Fibroblast of the conjunctiva (primary cell): ENCODE measurements at places on chromosomes 4 and X.

GRCh38 chrX:29580560-29580959 lies 634.8 kb upstream of the MAGEB2 start:
- DNase-seq, result no peak

DNA sequence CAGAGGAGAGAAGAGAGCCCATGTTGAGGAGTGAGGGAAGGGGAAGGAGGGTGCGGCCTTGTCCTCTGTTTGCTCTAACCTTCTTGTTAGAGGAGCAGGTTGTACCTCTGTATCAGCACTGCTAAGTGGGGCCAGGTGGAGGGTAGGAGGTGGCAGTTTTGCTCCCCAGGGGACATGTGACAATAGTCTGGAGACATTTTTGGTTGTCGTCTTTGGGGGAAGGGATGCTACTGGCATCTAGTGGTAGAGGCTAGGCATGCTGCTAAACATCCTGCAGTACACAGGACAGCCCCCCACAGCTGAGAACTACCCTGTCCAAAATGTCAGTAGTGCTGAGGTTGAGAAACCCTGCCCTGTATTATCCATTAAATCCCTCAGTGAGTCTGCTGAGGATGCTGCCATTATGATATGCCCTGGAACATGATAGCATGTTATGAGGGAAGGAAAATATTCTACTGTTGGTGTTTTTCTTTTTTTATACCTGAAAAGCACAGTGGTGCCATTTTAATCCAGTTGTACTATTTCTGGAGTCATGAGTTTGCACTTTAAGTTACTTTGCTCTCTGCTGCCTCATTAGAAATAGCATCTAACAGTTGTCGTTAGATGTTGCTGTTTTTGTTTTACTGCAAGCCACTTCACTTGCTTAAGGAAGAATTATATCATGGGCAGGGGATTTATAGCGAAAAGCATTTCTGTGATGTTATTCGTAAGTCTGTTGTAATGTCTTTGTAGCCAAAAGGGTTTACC lies 90.6 kb downstream of the LRP2BP start:
- no peak for DNase-seq

- no peak for DNase-seq
Measured at GRCh38 chr4:153275380-153276276, 68.9 kb upstream of the MND1 start.

DNA sequence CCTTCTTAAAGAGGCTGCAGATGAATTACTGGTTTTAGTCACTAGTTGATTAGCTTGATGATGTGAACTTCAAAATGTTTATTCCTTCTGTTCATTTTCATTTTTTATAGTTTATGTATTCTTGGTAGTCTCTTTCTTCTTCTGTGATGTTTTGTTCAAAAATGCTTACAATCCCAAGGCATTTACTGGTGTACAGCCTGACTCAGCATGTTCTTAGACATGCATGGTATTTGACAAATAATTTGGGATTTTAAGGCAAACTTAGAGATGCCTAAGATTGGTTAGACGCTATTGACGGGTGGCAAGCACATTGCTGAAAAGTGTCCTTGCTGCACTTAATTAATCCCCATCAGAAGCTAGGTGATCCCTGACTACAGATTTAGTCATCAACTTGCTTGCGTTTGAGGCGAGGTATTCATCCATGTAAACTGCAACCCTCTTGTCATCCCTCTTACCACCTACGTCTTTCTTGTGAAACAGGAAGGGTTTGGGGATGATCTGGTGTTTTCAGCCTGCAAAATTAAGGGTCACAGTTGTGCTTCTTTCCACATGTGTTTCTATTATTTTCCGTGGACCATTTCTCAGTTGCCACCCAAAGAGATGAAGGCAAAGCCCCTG lies 331.8 kb downstream of the DKK2 start:
- DNase-seq, result no peak

- DNase-seq, result no peak
Measured at GRCh38 chrX:12439416-12439815, 301.1 kb downstream of the FRMPD4 start.

DNA sequence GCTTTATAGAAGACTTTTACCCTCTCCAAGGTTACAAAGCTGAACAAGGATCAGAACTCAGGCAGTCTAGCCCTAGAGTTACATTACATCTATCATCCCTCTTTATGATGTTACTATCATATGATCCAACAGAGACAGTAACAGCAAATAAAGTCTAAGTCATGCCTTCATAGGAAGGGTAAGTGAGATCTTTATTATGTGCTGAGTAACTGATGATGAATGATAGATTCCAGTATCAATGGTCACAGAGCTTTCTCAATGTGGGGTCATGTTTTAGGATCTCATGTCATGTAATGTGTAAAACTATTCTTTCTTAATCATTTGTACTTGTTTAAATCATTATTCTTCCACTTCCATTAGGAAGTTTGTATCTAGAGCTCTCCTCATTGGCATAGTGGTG lies 22.8 kb downstream of the ELOVL6 start:
- no peak for DNase-seq

GRCh38 chr4:152927737-152928136 lies 8.4 kb upstream of the FHDC1 start:
- DNase-seq, result no peak

DNA sequence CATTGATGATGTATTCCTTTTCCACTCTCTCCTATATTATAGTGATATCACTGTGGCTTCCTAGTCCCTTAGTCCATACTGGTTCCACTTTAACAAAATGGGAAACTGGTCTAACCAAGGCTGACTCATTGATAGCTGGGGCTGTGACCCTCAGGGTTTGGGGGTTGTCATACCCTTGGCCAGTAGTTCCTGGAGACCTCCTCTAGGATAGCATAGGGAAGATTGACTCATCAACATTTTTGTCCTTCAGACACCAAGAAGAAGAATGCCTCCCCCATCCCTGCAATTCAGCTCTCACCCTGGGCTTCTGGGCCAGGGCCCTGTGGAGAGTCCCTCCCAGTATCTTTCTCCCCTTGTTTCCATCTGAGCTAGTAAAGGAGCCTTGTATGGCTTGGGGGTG lies 68.8 kb upstream of the PRPS1 start:
- DNase-seq, result no peak

GRCh38 chr4:184193556-184194525 lies 23.8 kb downstream of the ENPP6 start:
- no peak for DNase-seq

DNA sequence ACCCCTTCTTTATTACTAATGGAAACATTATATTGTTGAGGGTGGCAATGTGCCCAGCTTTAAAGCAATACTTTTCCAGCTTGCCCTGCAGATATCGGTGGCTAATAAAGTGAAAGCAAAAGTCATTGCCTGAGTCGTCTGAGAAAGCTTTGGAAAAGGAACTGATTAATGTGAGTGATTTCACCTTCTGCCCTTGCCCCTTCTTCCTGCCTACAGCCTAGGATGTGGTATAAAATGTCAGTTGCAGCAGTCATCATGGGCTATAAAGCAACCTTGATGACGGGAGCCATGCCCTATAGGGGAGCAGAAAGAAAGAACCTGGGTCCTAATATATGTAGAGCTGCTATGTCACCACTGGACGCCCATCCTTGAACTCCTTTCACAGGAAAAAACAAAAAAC lies 132.4 kb upstream of the USP9X start:
- DNase-seq, result no peak

DNA sequence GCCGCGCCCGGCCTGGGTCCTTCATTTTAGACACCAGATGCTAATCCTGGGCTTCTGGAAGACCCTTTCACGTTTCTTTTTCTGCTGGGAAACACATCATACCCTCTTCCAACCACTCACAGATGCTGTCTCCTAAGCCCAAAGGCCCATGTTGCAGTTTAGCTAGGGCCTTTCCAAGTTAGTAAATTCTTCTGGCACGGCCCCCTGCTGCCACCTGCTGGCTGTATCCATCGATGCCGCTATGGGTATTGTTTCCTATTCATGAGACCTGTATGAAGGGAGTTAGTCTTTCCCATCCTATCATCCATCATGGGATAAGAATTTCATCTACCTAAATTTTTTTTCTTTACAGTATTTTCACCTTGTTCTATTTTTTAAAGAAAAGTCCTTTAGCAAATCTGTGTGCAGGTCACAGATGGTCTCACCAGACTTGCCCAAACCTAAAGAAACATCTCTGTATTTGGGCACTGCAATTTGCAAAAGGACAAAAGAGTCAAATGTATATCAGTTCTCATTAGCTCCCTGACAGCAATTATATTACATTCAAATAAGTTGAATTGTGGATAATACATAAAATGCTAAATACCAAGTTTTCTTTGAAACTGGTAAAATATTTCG lies 37.8 kb upstream of the SLC9A7 start:
- peak; percentile 62 for DNase-seq

GRCh38 chrX:53317365-53318069 lies 36.1 kb upstream of the IQSEC2 start:
- peak; percentile 29 for DNase-seq

- no peak for DNase-seq
Measured at GRCh38 chrX:53086464-53086863, 4.3 kb downstream of the TSPYL2 start.

GRCh38 chrX:41721590-41721989 lies 2.4 kb upstream of the GPR82 start:
- no peak for DNase-seq

GRCh38 chr4:2127609-2128332 lies 68.6 kb downstream of the NAT8L start:
- no peak for DNase-seq

DNA sequence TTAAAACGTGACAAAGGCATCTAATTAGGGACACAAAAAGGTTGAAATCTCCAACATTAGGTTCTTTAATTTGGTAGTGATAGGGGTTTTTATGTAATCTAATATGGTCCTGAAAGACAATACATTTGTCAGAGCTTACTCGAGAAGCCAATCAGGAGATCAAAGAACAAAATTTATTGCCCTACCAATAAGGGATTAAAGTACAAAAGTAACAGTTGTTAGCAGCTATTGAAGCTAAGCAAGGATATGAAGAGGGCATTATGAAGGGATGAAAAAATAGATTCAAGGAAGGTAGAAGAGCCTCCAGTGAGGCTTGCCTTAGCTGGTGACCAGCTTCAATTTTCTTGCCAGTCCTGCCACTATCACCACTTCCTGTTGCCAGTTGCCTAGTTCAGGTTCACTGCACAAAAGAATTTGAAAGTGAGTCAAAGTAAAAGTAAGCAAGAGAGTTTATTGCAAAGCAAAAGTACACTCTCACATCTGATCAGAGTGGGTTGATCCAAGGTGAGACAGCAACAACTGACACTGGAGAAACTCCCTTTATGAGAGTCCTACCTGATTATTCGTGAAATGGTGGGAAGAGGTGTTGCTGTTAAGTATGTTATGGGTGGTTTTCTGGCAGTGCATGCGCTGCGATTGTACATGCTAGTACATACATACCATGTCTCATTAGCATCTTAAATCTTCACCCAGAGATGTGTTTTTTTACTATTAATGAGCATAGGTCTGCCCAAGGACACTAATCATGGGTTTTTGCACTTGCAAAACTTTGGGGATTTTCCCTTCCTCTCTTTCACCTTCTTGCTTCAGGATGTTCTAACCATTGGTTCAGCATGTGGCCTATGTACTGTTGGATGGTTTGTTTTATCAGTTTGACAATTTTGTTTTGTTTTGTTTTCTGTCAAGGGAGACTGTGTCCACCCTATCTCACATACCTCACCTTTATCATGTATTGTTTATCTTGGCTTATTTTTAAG lies 263.2 kb upstream of the ITM2A start:
- DNase-seq, result no peak

GRCh38 chr4:126939401-126939800 lies 693.4 kb upstream of the INTU start:
- no peak for DNase-seq

DNA sequence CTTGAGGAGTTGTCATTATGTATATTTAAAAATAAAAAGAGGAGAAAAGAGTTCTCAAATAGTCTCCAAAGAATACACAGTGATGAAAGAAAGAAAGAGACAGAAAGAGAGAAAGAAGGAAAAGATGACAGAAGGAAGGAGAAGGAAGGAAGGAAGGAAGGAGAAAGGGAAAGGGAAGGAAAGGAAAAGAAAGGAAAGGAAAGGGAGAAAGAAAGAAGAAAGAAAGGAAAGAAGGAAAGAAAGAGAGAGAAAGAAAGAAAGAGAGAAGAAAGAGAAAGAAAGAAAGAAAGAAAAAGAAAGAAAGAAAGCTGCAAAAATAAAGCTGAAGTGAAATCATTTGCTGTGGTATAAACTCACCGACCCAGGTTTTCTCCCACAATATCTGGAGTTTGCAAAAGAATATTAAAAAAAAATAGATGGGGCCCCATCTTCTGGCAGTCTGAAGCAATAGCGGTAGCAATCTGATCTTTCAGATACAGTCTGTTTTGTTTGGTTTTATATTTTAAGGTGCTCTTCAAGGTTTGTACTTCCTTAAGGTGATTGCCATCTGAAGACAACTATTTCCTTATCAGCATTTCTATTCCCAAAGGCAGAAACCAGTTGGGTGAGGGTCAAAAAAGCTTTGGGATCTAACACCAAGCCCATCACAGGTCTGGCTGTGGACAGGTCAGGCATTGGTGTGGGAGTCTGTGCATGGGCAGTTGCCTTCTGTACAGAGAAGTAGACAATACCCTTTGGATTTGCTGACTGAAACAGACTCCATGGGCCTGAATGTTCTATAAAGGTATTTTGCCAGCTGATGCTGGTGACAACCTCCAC lies 160.4 kb downstream of the CPEB2 start:
- DNase-seq, result peak; percentile 35

- DNase-seq, result no peak
Measured at GRCh38 chr4:69360271-69360670, 80.0 kb downstream of the UGT2B28 start.

DNA sequence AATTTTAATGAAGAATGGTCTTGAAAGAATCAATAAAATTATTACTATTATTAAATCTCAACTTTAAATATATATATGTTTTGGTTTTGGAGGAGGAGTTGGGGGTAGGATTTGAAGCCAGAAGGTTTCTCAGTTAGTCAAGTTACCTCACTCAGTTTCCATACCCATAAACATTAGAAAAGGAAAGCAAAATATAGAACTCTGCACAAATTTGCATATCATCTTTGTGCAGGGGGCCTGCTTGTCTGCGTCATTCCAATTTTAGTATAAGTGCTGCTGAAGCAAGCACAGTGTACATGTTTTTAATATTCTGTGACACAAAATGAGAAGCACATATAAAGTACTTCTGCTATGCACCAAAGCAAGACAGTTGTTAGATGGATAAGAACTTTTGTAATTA lies 47.5 kb upstream of the SCRG1 start:
- no peak for DNase-seq

- no peak for DNase-seq
Measured at GRCh38 chr4:18025288-18025687, 3.7 kb upstream of the LCORL start.

DNA sequence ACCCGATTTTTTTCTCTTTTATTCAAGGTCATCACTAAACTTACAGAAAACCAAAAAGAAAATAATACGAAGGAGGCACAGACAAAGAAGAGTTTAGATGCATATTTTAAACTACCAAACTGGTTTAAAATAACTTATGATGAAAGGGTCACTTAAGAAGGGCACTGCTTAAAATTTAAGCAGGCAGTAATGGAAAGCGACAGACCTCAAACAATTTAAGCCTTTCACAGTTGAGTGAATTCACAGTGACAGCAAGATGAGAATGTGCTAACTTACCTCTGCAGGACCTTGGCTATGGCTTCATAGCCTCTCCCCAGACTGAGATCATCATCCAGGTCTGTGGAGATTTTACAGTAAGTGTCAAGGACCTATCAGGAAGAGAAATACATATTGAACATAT lies 112.1 kb downstream of the TTC29 start:
- DNase-seq, result no peak

GRCh38 chr4:90495211-90495610 lies 368.0 kb downstream of the CCSER1 start:
- no peak for DNase-seq

GRCh38 chrX:55007656-55008055 lies 7.5 kb downstream of the APEX2 start:
- no peak for DNase-seq
